Activated CD8-positive, alpha-beta T cell treated with anti-CD3 and anti-CD28 coated beads for 36 hours (primary cell): ENCODE measurements at places on chromosomes 4 and X.

DNA sequence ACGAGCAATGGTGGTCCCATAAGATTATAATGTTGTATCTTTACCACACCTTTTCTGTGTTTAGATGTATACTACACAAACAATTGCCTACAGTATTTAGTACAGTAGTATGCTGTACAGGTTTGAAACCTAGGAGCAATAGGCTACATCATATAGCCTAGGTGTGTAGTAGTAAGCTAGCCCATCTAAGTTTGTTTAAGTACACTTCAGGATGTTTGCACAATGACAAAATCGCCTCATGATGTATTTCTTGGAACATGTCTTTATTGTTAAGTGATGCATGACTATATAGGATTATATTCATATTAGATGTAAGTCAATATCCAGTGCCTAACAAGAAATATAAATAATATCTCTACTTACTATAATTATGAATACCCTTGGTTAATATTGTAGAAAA lies 104.6 kb downstream of the SLC10A6 start:
- no peak for DNase-seq

DNA sequence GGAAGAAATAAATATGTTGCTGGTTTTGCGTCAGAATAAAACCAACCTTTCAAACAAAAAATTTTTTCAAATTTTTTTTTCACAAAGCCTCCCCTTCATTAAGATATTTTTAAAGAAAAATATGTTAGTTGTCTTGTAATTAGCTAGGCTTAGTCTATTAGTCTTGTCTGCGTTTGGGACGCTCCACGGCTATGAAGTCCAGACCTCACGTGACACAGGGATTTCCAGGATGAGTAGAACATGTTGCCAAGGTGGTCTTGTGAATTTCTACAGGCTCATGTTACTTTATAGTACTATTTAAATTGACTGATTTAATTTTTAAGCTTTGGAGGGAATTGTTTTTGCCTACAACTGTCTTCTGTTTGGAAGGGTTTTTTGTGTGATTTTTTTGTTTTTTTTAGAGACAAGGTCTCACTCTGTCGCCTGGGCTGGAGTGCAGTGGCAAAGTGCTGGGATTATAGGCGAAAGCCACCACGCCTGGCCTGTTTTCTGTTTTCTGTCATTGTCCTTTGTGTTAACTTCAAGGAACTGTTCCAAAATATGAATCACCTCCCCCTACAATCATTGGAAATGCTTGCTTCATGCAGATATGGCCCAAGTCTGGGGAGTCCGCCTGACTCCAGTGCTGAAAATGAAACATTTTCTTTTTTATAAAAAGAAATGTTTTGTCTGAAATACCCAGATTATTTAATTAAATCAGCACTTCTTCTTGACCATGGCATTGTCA lies 26.2 kb downstream of the TMEM144 start:
- no peak for DNase-seq

DNA sequence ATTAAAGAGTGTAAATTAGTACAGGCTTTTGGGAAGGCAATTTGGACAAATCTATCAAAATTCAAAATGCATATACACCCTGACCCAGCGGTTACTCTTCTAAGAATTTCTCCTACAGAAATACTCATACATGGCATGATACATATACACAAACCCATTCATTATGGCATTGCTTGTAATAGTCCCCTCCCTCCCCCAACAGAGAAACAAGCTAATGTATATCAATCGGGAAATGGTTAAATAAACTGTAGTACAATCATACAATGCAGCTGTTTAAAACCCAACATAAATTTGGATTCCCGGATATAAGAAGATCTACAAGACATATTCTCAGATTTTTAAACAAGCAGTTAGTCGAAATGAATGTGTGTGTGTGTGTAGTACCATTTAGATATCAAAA lies 808 bp downstream of the HUWE1 start:
- no peak for DNase-seq

DNA sequence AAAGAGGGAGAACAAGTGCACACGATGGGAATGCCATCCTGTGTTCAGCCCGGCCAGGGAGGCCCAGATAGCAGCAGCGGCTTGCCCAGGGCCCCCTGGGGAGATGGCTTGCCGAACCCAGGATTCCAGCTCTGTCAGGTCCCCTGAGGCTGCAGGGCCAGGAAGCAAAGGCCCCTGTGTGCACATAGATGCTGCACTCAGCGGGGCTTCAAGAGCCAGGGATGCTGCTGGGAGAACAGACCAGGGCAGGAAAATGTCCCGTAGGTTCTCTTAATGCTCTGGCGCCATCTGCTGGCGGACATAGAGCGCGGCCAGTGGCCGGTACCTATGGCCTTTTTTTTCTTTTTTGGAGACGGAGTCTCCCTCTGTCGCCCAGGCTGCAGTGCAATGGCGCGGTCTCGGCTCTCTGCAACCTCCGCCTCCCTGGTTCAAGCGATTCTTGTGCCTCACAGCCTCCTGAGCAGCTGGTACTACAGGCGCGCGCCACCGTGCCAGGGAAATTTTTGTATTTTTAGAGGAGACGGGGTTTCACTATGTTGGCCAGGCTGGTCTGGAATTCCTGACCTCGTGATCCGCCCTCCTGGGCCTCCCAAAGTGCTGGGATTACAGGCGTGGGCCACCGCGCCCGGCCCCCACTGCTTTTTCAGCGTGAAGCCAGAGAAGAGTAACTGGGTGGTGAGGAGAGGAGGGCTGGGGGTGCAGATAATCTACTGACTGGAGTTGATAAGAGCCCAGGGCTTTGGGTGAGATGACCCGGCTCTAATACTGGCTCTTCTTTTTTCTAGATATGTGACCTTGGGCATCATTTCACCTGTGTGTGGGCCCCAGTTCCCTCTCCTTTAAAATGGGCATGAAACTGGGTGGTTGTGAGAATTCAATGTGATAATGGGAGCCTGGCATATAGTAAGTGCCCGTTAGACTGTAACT lies 22.5 kb downstream of the MED28 start:
- peak; percentile 83 for DNase-seq

DNA sequence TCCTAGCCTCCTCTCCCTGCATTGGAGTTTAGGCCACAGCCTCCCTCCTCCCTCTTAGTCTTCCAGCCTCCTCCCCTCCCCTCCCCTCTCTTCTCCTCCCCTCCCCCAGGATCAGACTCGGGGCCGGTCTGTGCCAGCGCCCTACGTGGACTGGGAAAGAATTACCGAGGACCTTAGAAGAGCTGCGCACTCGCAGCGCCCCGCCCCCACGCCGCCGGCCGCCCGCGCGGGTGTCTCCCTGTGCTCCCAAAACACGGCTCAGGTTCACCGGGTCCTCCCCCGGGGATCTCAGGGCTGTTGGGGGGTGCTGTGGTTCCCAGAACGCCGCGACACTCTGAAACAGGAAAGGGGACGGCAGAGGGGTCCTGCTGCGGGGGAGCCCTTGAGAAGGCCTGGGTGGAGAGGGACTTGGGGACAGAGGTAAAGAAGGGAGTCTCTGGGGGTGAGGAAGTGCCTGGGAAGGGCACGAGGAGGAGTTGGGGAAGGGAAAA lies 122.3 kb upstream of the TBL1X start:
- peak; percentile 32 for DNase-seq
